ENCODE measurements at places on chromosomes 6 and 20.

DNA sequence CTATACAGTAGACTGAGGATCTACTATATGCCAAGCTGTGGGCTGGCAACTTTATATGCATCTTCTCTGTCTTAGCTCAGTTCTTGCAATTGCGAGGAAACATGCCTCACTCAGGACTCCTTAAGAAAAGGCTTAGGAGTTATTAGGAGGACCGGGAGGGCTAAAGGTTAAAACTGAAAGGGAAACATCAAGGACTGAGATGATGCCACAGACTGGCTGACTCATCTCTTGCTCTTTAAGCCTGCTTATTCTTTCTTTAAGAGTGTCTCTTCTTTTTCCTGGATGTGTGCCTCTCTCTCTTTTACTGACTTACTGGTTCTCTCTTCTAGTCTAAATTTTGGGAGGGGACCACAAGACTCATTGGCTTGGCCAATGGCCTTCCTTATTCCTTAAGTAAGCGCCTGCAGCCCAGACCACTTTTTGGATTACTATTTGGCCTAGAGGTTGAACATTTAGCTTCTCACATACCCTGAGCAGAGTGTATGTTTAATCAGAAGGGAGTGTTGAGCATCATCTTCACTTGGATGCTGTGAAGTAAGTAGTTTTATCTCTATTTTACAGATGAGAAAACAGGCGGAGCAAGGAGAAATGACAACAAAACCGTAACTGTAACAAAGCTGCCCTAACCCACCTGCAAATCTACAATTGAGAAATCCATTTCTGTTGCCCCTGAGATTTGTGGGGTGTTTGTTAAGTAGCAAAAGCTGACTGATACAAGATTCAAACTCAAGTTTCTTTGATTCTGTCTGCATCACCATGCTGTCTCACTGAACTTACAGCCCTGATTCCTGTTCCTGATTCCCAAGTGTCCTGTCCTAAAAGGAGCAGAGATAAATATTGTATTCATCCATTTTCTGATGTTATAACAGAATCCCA lies 7.2 kb upstream of the SDC4 start:
- DNase-seq: no peak

- no peak for DNase-seq
Measured at GRCh38 chr6:110181131-110182030, 1.2 kb downstream of the CDC40 start.

GRCh38 chr6:167668019-167668753 lies 158.5 kb upstream of the AFDN start:
- no peak for DNase-seq

GRCh38 chr6:27667657-27668441 lies 194.9 kb upstream of the ZNF184 start:
- no peak for DNase-seq
